CD4-positive, alpha-beta T cell treated with Interleukin-1 beta for 1 hour (primary cell): ENCODE measurements at places on chromosomes 6 and 20.

GRCh38 chr20:42484335-42484734, 705.4 kb downstream of the PTPRT start:
- no peak for DNase-seq

GRCh38 chr6:169587975-169588374, 113.9 kb downstream of the WDR27 start:
- no peak for DNase-seq

DNA sequence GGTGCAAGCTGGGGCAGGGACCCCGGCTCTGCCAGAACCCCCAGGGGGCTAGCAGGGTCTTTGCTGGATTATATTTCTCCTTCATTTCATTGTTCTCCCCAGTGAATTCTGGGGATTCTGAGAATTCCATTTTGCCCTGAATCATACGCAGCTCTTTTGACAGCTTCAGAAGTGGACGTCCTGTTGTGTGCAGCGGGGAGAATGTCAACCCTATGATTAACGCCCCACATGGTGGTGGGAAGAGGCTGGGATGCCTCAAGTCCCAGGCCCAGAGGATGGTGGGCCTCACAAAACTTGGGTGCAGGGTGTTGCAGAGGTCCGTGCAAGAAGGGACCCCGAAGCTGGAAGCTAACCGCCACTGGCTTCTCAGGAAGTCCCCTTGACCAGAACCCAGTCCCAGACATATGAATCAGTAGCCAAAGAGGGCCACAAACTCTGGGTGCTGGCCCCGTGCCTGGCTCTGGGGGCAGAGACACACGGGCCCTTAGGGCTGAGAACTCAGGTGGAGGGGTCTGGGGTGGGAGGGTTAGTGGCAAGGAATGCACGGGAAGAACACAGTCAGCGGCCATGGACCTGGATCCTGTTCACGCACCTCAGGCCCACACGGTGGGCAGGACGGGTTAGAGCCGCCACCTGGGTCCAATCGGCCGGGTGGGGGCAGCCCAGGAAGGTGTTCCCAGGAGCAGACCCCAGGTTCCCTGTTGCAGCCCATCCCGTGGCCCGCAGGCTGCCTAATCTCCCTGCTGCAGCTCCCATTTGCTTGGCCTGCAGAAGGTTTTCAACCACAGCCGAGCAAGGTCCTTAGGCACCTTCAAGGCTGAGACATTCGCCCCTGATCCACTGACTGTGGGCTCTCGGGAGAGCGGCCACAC, 51.2 kb downstream of the YTHDF1 start:
- no peak for DNase-seq

DNA sequence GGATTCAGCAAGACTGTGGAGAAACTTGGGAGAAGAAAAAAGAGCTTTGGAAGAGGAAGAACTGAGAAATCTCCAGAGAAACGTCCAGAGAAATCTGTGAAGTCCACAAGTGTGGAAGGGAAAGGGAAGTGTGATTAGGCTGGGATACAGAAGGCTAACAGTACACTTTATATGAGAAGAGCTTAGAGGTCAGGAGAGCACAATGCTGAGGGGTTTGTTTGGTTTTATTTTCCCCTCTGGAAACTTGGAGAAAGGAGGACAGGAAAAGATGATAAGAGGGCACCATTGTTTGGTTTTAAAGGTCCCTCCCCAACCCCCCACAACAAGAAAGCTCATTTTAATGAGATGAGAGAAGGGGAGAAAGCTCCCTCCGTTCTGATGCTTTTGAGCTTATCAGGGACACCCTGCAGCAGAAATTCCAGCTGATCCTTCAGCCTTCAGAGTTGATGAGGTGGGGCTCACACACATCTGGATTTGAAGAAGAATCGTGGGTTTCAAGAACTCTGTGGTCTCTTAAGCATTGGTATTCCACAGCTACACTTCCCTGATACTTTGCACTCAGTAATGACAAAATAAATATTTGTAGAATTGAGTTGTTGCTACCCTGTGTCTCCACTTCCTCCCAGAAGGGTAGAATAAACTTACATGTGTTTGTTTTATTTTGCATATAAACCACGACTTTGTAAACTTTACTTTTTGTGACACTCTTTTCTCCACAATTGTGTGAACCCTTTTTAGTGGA, 1.9 kb downstream of the NT5E start:
- no peak for DNase-seq

DNA sequence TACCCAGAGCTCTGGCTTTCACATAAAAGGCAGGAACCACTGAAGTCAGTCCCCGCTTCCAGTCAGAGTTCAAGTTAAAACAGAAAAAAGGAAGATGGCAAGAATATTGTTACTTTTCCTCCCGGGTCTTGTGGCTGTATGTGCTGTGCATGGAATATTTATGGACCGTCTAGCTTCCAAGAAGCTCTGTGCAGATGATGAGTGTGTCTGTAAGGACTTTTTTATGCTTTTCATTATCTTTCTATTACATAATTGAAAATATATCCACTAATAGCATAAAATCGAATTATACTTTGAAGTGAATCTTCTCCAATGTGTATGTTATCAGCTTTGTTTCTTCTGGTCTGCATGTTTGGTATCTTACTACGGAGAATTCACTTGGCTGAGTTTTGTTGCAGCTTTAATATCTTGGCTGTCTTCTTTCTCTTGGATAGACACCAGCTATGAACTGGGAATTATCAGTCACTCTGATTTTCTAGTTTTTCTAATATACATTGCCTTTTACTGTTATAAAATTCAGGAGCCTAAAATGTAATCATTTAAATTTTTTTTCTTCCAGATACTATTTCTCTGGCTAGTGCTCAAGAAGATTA, at the start of gene OTOR:
Gene OTOR, plus strand, starts transcription at position 51 of the 593 bp plus-strand sequence. Its CDS starts 44 bp downstream, at position 95.
- no peak for DNase-seq

DNA sequence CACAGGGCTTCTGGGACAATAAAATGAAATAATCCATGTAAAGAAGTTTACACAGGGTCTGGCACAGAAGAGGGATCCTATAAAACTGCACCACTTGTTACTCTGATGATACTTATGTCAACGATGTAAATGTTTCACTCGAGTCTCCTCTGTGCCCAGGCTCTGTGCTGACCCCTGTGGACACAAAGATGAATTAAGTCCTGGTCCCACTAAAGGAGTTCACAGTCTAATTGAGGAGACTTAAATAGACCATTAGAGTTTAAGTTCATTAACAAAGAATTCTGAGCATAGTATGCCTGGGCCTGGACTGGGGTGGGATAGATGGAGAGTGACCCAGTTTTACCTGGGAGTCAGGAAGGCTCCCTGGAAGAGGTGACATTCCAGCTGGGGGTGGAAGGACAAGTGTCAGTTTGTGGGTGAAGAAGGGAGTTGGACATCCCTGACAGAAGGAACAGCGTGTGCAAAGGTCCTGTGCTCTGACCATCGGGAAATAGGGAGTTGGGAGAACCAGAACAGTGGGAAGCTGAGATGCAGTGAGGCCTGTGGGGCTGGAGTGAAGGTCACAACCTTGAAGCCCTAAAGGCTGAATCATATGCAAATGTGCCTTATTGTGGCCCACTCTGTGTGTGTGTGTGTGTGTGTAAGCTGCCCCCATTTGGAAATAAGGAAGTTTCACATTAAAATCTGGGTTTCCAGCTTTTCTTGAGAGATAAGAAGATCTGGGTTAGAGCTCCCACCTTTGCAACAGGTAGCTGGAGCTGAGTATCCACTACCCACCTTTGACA, 1.1 kb downstream of the OCSTAMP start:
- no peak for DNase-seq

GRCh38 chr20:2800521-2801285, at the start of gene CPXM1:
Gene CPXM1 (minus strand): TSS chr20:2800627. CDS start chr20:2800572, 55 bp downstream.
- DNase-seq, result no peak
